Stimulated activated memory B cell treated with anti-CD40 and anti-IgM and Interleukin-4, amounts not matched to agents 10 μg/mL and 1 μg/mL and 100 μg/mL, for 72 hours (primary cell): ENCODE measurements at places on chromosomes 16 and 17.

- no peaks in the 10 kb centered on the region for H3K36me3 ChIP-seq
- peaks cover 74% of the 10 kb centered on the region for H3K4me1 ChIP-seq
- ATAC-seq, result peak; percentile 59
- H3K27ac ChIP-seq, result peak overlapping the region; percentile 34
- peaks cover 32% of the 10 kb centered on the region for H3K27me3 ChIP-seq
Observed at GRCh38 chr17:42677921-42678781, 1.4 kb upstream of the PLEKHH3 start.

- no peaks in the 10 kb centered on the region for H3K27me3 ChIP-seq
- ATAC-seq, result no peak
- H3K4me3 ChIP-seq, result peak overlapping the region; percentile 96
- peaks cover 99% of the 10 kb centered on the region for H3K4me1 ChIP-seq
- peaks cover 22% of the 10 kb centered on the region for H3K36me3 ChIP-seq
Observed at GRCh38 chr16:50275428-50276325, 9.3 kb downstream of the ADCY7 start.

GRCh38 chr16:804193-805048, 3.9 kb upstream of the GNG13 start:
- H3K36me3 ChIP-seq, result no peaks in the 10 kb centered on the region
- no peak overlapping the region for H3K4me3 ChIP-seq
- ATAC-seq, result no peak
- peaks cover 36% of the 10 kb centered on the region for H3K27me3 ChIP-seq

- H3K27me3 ChIP-seq, result peaks cover 17% of the 10 kb centered on the region
- H3K27ac ChIP-seq, result no peak overlapping the region
- H3K4me1 ChIP-seq, result no peaks in the 10 kb centered on the region
- ATAC-seq, result no peak
- no peaks in the 10 kb centered on the region for H3K36me3 ChIP-seq
Observed at GRCh38 chr16:17724242-17724898, 253.6 kb upstream of the XYLT1 start.

DNA sequence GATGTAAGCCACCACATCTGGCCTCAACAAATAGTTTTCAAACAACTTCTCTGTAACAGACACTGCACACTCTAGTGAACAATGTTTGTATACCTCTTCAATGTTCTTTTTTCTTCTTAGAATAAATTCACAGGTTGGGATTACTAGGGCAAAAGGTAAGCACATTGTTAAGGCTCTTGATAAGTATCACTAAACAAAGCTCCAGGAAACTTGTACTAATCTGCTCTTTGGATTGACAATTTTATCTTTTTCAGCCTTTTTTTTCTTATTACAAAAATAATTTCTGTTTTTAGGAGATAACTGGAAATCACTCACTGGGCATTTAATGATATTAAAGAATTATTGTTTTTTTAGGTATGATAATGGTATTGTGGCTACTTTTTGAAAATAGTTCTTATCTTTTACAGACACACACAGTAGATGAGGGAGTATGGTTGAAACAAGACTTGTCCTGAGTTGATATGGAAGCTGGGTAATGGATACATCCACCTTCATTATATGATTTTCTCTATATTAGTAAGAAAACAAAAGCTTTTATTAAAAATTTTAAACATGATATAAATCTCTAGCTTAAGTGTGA, 7.7 kb upstream of the MPRIP start:
- H3K27ac ChIP-seq, result no peak overlapping the region
- peaks cover 26% of the 10 kb centered on the region for H3K4me1 ChIP-seq
- no peak for ATAC-seq
- H3K4me3 ChIP-seq, result no peak overlapping the region
- peaks cover 12% of the 10 kb centered on the region for H3K27me3 ChIP-seq

DNA sequence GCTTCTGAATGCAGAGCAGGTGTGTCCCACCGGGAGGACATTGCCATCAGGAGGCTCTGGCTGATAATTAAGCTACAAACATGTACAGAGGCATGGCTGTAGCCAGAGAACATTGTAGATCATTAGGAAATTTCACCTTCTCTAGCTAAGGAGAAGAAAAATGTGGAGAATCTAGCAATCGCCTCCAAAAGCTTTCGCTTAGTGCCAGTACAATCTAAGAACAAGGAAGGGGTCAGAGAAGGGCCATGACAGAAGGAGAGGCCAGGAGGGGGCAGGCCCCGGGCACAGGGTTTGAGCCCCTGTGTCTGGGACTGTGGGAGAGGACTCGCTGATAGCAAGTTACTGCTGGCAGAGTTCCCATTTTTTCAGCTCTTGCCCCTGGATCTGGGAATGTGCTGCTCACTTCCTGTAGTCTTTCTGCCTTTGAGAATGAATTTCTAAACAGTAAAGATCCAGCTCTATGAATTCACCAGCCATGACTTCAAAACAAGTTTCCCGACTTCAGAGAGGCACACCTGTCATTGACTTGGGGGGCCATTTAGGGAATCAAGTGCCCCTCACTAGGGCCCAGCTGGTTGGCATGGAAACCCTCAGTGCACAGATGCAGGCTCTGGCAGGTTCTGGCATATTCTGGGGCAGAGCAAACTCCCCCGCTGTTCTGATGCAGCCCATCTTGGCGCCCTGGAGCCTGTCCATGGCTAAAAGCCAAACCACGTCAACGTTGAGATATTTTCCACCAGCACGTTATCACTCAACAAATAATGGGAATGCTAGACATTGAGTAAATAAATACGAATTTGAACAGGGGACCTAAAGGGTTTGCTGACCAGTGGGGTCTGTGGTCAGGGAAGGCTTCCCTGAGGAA, 59.5 kb upstream of the CACNG4 start:
- H3K27me3 ChIP-seq, result peaks cover 10% of the 10 kb centered on the region
- no peak for ATAC-seq

DNA sequence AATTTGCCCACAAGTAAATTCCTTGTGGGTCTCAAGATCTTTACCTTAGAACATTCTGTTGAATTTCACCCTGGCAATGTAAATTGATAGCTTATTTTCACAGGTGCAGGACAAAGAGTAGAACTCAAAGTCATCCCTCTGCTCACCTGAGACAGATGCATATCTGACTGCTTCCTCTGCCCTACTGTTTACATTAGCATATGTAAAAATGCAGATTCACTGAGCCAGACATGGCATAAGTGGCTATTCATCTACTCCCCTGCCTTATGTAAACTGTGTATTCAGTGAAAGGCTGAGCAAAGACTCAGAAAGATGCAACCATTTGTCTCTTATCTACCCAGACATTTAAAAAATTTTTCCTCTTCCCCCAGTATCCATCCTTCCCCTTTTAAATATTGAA, 22.3 kb upstream of the MILR1 start:
- no peak for ATAC-seq
- no peaks in the 10 kb centered on the region for H3K27me3 ChIP-seq
- no peaks in the 10 kb centered on the region for H3K36me3 ChIP-seq
- no peak overlapping the region for H3K27ac ChIP-seq
- H3K4me1 ChIP-seq, result peaks cover 5% of the 10 kb centered on the region

DNA sequence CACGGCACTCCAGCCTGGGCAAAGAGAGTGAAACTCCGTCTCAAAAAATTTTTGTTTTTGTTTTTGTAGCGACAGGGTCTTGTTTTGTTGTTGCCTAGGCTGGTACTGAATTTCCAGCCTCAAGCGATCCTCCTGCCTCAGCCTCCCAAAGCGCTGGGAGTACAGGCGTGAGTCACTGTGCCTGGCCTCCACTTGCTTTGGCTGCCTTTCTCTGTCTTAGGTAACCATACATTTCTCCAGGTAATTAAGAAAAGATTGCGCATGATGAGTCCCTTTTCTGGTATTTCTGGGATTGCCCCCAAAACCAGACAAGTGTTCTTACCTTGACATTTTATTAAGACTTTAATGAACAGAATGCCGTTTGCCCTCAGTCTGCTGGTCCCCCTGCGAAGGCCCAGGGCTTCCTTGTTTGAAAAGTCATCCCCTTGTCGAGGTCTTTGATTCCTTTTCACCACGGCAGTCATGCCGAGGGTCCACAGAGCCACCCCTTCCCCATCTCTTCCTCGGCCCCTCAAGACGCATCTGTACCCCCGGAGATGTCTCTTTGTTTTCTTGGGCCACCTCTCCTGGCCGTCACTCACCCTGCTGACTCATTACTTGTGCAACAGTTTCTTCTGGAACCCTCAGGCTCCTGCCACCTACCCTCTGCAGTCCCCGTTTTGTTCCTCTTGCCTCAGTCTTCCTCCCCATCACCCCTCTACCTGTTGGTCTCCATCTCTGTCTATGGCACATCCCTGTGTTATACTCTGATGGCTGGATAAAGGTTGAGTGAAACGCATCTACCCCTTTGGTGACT, 151.0 kb downstream of the SEC14L1 start:
- H3K4me3 ChIP-seq, result no peak overlapping the region
- H3K4me1 ChIP-seq, result no peaks in the 10 kb centered on the region
- H3K36me3 ChIP-seq, result peaks cover 5% of the 10 kb centered on the region
- no peaks in the 10 kb centered on the region for H3K27me3 ChIP-seq
- ATAC-seq, result no peak

DNA sequence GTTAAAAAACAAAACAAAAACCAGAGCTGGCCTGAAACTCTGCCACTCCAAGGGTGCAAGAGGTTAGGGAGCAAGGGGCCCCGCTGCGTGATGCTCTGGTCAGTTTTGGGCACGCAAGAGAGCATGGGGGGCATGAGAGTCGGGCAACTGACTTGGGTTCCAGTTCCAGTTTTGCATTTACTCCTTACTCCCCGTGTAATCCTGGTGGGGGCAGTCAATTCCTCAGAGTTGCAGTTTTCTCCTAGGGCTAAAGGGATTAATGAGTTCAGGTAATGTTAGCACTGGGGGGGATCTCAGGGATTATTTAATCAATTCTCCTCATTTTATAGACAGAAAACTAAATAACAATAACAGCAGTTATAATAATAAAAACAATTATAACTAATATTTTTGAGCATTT, 72.9 kb upstream of the PMFBP1 start:
- no peaks in the 10 kb centered on the region for H3K36me3 ChIP-seq
- no peaks in the 10 kb centered on the region for H3K4me1 ChIP-seq
- H3K27me3 ChIP-seq, result no peaks in the 10 kb centered on the region
- no peak for ATAC-seq
- no peak overlapping the region for H3K27ac ChIP-seq

- no peaks in the 10 kb centered on the region for H3K27me3 ChIP-seq
- peaks cover 27% of the 10 kb centered on the region for H3K36me3 ChIP-seq
- peak; percentile 88 for ATAC-seq
- H3K4me1 ChIP-seq, result peaks cover 54% of the 10 kb centered on the region
- H3K4me3 ChIP-seq, result peak overlapping the region; percentile 89
- H3K27ac ChIP-seq, result peak overlapping the region; percentile 77
Observed at GRCh38 chr16:22206842-22207714, 1.0 kb downstream of the EEF2K start.

GRCh38 chr17:13919818-13920217, 149.5 kb upstream of the COX10 start:
- no peak for ATAC-seq
- H3K27me3 ChIP-seq, result no peaks in the 10 kb centered on the region
- H3K27ac ChIP-seq, result peak overlapping the region; percentile 76

- H3K4me1 ChIP-seq, result peaks cover 30% of the 10 kb centered on the region
- ATAC-seq, result no peak
- H3K27ac ChIP-seq, result no peak overlapping the region
Observed at GRCh38 chr16:67675579-67675935, 8.9 kb downstream of the C16orf86 start.

DNA sequence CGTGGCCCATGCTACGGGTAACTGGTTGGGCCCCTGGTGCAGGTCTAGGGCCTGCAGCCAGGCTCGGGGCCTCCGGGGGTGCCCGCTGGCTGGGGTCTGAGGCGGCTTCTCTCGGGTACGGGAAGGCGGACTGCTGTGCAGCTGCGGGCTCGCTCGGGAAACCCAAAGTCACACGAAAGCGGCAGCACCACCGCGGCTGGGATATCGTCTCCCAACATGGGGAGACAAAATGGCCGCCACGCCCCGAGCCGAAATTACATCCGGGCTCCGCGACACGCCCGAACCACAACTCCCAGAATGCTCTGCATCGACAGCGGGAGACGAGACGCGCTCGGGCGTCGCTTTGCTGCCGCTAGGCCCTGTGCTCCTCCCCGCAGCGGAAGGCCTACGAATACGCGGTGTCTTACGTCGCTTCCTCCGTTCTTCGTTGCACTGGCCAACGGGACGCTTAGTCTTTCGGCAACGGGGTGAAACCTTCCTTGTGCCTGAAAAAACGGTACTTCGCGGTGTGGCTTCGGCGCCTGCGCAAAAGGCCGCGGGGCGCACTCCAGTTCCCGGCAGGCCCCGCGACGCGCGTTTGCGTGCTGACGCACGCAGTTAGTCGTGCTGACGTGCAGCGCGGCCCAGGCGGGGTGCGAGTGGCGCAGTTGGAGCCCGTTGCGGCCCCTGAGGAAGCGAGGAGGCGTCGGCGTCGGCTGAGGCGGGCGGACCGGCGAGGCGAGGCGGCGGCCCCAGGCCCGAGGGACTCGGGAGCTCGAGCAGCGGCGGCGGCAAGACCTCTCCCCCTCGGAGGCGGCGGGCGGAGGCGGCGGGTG, at the start of gene SRRM2:
Gene SRRM2, plus strand, starts transcription at position 604 of the 815 bp plus-strand sequence. CDS start 3,727 bp downstream, outside the sequence.
- peak within 1 kb of the TSS; percentile 99 for H3K27ac ChIP-seq
- peak; percentile 96 for ATAC-seq
- H3K4me3 ChIP-seq, result peak within 1 kb of the TSS; percentile 95
- peaks cover 57% of the 10 kb centered on the region for H3K4me1 ChIP-seq
- H3K27me3 ChIP-seq, result no peaks in the 10 kb centered on the region

- no peak for ATAC-seq
- H3K27me3 ChIP-seq, result no peaks in the 10 kb centered on the region
- no peaks in the 10 kb centered on the region for H3K4me1 ChIP-seq
- H3K27ac ChIP-seq, result no peak overlapping the region
- H3K4me3 ChIP-seq, result no peak overlapping the region
Observed at GRCh38 chr17:68326681-68327080, 35.4 kb downstream of the ARSG start.

GRCh38 chr17:32330147-32330546, 11.8 kb downstream of the C17orf75 start:
- H3K4me1 ChIP-seq, result peaks cover 16% of the 10 kb centered on the region
- no peak overlapping the region for H3K4me3 ChIP-seq
- no peak for ATAC-seq
- no peaks in the 10 kb centered on the region for H3K27me3 ChIP-seq
- H3K36me3 ChIP-seq, result peaks cover 16% of the 10 kb centered on the region
- no peak overlapping the region for H3K27ac ChIP-seq

DNA sequence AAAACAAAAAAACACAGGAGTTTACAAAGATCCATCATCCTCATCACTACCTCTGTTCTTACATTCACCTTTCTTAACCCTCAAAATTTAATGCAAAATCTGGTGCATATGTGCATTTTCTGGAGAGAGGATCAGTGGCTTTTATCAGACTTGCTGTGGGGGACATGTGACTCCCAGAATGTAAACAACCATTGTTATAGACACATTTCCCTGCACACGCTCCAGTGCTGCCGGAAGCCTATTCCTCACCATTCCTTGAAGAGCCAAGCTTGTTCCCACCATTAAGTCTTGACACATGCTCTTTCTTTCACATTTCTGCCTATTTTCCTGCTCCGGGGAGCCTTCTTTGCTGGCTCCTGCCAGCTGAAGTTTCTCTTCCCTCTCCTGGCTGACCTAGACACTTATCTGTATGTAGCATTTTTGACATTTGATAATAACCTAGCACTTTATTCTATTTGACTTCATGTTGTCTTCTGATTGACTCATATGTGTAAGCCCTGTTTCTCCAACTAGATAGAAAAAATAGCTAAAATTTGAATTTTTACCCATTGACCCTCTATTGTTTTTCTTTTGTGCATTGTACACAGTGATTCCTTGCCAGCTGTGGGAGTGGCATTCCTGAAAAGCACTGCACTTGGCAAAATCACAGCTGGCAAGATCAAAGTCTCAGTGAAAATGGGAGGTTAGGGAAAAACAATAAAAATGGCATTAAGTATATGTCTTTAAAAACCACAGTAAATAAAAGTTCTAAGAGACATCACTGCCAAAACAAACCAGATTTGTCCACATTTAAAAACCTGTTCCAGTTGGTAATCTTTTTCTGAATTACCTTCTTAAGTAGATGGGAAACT, 76.8 kb upstream of the CIBAR2 start:
- no peak for ATAC-seq
- no peaks in the 10 kb centered on the region for H3K36me3 ChIP-seq
- no peak overlapping the region for H3K27ac ChIP-seq
- H3K27me3 ChIP-seq, result peaks cover 19% of the 10 kb centered on the region
